ENCODE measurements at places on chromosomes 12 and 14. TPM values are rescaled to one million over a fixed set of nuclear protein-coding genes. Genes with fewer than 3 reads are reported as not detected.

Gene GLI1
- total RNA-seq, result 1.9 TPM

Gene RTL1
- not detected for total RNA-seq

Gene CCND2
- 97.7 TPM for total RNA-seq

Gene AACS
- total RNA-seq, result 43.8 TPM

Gene CIROP
- not detected for total RNA-seq

Measured in left colon (tissue), 2 donors.